ENCODE measurements at places on chromosomes 6 and 20.
A peak's percentile ranks its signal among the peaks of the same experiment; 100 is the strongest.

DNA sequence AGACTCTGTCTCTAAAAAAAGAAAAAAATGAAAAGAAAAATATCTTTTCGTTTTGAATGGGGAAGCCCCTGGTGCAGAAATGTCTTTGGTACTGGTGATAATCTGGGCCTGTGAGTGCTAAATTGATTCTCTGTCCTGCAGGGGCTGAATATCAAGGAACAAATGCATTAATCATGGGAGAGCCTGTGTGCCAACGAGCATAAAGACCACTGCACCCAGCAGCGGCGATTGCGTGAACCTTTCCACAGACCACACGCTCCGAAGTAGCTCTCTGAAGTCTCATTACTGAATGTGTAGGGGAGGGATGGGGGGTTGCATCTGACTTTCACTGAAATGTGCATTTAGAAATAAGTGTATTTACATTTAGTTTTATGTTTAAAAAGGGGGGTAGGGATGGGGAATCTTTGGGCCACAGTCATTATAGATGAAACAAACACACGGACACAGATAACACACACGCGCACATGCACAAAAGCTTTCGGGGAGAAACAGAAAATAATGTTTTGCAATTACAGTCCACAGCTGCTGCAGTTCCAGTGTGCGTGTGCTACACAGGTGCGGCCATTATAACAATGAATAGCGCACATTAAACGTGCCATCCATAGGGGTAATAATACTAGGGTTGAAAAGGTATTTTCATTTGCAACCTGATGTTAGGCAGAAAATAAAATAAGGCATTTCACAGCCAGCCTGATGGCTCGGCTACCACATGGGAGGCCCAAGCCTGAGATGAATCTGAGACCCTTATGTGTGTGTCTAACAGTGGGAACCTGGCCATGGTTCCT, 154.0 kb downstream of the MBOAT1 start:
- DNase-seq = no peak

DNA sequence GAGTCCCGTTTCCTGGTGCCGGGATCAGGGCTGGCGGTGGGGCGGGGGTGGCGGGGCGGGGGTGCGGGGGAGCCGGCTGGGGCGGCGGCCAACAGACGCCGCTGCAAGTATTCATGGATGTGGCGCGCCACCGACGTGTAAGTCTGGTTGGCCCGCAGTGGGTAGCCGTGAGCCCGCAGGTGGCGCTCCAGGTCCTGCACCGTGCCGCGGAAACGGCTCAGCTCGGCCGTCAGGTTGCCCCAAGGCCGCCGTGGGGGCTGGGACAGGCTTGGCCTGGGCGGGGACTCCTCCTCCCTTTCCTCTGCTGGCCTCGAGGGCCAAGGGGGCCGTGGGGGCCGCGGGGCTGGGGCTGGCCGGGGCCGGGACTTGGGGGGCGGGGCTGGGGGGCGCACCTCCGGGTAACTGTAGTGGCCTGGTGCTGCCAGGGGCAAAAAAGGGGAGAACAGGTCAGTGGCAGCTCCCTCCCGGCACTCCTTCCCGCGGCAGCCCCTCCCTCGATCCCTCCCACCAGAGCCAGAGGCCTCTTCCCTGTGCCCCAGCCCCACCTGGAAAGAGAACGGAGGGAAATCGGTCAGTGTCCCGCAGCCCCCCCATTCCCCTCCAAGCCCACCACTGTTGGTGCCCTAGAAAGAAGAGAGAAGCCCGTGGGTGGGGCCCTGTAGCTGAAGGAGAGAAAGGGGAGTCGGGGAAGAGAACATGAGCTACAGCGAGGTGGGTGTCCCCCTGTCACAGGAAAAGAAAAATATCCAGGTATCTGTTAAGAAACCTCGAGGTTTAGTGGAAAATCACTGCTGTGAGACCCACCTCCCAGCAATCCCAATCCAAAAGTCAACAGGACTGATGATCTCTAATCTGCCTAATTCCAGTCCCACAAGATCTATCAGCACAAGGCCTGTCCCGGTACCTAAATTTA, 21.3 kb downstream of the TNXB start:
- peak; percentile 91 for DNase-seq

DNA sequence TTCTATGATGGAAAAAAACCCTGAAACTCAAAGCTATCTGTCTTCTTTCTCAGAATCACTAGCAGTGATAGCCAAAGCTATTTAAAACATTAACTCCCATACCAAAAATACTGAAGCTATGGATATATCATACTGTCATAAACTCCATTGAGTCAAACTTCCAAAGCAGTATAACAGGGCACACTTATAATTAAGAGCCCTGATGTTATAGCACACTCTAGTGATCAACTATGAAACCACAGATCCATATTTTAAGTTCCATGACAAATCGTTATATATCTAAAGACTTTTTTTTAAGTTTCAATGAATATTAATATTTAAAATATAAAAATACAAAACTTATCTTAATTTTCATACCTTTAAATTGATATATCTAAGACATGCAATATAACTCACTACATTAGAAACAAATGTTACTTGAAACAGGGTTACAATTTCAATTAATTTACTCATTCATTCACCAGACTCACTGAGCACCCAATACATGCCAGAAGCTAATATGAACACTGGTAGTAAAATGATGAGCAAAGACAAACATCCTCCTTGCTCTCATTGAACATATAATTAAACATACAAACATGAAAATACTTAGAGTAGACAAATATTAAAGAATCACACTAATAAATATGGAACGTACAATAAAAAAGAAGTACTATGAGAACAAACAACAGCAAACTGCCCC, 69.3 kb downstream of the IBTK start:
- DNase-seq = no peak

DNA sequence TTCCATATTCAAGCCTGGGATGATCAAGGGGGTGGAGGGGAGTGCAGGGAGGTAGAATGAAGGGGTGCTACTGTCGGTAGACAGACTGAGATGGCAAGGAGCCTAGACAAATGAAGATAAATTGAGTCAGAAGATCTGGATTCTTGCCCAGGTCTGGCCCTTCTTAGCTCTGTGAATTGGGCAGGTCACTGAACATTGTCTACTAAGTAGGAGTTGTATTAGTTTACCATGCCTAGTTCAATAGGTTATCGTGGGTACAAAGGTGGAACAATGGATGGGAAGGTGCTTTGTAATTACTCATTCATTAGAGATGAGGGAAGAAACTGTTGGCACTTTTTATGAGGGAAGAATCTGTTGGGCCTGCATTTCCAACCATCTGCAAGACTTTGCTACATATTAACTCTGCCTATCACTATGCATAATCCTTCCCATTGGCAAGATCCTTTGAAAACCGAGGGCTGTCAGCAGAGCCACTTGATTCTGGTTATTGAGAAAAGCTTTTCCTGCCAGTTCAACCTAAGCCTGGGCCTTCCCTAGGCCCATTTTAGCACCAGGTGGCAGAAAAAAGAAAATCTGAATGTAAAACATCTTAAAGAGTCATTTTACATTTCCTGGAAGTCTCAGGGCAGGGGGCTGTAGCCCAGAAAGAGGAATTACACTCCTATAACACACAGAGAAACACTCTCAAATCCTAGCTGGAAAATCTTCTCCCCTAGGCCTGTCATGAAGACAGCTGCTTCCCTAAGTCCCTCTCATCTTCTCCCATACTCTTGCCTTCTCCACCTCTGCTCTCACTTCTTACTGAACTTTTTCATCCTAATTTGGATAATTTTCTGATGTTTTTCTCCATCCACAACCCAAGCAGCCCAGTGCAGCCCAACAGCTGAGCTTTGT, 103.5 kb downstream of the CD24 start:
- DNase-seq = no peak

DNA sequence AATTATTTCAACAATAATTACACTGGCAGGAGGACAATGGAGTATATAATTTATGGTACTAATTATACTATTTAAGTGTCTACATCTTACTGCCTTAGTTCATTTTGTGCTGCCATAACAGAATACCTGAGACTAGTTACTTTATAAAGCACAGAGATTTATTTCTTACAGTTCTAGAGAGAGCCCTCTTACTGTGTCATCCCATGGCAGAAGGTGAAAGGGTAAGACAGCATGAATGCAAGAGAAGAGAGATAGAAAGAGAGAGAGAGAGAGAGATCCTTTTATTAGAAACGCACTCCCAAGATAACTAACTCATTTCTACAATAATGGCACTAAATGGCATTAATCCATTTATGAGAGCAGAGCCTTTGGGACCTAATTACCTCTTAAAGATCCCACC, 314.7 kb downstream of the EPM2A start:
- DNase-seq = no peak

DNA sequence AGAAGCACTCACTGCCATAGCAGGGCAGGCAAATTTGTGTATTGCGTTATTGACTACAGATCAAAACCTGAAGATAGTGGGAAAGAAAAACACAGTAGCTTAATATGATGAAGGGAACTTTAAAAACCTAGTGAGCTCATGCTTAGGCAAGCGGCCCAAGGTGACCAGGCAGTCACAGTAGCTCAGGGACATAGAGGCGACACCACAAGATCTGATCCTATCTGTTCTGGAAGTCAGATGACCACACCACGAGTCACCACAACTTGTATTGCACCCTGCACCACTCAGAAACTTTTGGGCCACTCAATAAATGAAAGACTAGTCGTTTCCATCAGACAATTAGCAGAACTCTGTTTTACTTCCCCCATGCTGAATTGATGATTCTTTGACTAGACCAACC, 4.9 kb downstream of the CLIC5 start:
- DNase-seq = no peak

GRCh38 chr6:75935473-75935793, 137.0 kb downstream of the IMPG1 start:
- peak; percentile 41 for DNase-seq

Data from iPS-NIHi11 (cell line).